NCI-H1436 (cell line): ENCODE measurements at places on chromosomes 3 and 15.

- no peak for DNase-seq
Observed at GRCh38 chr3:29286478-29287240, 5.8 kb downstream of the RBMS3 start.

- no peak for DNase-seq
Observed at GRCh38 chr3:186990277-186990676, 60.0 kb downstream of the ST6GAL1 start.

DNA sequence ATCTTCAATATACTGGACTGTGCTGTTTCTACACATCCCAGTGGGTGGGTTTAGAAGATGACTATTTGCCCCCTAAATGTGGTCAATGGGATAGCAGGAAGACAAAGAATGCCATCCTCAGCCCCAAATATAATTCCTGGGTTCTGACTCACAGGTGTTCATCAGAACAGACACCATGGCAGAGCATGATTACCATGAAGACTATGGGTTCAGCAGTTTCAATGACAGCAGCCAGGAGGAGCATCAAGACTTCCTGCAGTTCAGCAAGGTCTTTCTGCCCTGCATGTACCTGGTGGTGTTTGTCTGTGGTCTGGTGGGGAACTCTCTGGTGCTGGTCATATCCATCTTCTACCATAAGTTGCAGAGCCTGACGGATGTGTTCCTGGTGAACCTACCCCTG lies 3.0 kb downstream of the CXCR6 start:
- no peak for DNase-seq

GRCh38 chr3:72797773-72798543 lies 50.3 kb downstream of the SHQ1 start:
- peak; percentile 41 for DNase-seq

- DNase-seq = no peak
Observed at GRCh38 chr15:93231994-93232393, 143.0 kb upstream of the RGMA start.

GRCh38 chr3:100268156-100268555 lies 7.4 kb downstream of the TBC1D23 start:
- no peak for DNase-seq

- no peak for DNase-seq
Observed at GRCh38 chr3:13681931-13682330, 133.0 kb downstream of the FBLN2 start.

DNA sequence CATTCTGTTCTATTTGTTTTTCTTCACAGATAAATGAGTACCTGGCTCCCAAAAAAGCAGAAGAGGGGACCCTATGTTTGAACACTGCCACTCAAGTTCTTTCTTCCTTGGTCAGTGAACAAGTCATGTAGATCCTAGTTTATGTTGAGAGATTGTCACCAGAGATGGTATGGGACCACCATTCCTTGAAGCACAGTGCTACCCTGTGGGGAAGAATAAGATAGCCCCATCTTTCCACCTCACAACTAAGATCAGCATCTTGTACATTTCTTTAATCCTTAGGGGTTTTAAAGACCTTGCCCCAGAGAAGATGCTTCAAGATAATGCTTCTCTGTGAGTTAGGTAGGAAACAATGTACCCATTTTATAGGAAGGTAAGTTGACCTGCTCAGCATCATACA lies 233.5 kb upstream of the WNT5A start:
- no peak for DNase-seq

DNA sequence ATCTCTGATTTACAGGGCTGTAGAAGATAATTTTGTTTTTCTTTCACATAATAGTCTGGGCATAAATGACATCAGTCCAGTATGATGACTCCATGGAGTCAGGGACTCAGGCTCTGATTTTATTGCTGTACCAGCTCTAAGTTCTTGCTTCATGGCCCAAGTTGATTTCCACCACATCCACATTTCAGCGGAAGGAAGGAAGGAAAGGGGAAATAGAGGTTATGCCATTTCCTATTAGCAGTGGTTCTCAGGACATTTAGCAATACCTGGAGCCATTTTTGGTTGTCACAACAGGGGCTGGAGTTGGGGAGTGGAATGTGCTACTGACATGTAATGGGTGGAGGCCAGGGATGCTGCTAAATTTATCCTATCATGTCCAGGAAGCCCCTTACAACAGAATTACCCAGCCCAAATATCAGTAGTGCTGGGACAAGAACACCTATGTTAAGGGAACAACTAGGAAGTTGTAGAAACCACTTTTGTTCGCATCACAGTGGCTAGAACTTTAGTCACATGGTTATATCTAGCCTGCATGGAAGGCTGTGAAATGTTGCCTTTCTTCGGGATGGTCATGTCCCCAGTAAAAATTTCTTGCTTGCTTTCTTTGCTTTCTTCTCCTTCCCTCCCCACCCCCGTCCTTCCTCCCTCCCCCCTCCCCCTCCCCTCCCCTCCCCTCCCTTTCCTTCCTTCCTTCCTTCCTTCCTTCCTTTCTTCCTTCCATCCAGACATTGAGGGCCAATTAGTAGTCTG lies 42.1 kb downstream of the OXSR1 start:
- DNase-seq = no peak

GRCh38 chr3:13114811-13115575 lies 41.8 kb upstream of the IQSEC1 start:
- DNase-seq = no peak

DNA sequence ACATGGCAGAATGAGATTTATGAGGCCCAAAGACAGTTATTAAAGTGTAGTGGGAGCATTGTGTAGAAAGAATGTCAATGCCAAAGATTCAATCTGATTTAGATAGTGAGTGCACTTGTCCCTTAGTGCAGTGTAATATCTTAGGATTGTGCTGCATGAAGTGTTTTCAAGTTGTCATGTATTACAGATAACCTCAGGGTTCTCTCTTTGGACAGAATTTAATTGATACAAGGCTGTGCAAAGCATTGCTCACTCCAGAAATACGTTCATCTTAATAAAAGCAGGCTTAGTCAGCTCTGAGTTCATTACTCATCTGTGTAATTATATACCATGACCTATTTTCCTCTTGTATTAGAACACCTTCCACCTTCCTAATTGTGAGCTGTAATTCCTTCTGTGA lies 16.0 kb upstream of the GPR171 start:
- DNase-seq = peak; percentile 36

- DNase-seq = no peak
Observed at GRCh38 chr15:68674975-68675374, 96.2 kb downstream of the CORO2B start.

- DNase-seq = no peak
Observed at GRCh38 chr3:119700269-119700919, 2.4 kb upstream of the CFAP91 start.

DNA sequence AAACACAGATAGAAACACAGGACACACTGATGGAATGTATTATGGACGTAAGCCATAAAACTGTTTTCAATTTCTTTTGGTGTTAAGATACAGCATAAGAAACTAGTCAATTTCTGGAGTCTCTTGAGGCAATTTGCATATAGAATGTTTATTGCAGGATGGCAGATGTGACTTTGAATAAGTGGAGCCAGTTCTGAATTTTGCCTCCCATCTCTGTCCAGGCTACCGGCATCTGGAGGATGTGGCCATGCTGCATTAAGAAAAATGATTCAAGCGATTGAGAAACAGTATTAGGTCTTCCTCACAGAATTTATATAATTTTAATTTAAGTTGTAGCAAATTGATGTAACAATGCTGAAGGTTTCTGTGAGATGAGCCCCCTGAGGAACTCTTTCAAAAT lies 81.5 kb downstream of the CHST2 start:
- no peak for DNase-seq

DNA sequence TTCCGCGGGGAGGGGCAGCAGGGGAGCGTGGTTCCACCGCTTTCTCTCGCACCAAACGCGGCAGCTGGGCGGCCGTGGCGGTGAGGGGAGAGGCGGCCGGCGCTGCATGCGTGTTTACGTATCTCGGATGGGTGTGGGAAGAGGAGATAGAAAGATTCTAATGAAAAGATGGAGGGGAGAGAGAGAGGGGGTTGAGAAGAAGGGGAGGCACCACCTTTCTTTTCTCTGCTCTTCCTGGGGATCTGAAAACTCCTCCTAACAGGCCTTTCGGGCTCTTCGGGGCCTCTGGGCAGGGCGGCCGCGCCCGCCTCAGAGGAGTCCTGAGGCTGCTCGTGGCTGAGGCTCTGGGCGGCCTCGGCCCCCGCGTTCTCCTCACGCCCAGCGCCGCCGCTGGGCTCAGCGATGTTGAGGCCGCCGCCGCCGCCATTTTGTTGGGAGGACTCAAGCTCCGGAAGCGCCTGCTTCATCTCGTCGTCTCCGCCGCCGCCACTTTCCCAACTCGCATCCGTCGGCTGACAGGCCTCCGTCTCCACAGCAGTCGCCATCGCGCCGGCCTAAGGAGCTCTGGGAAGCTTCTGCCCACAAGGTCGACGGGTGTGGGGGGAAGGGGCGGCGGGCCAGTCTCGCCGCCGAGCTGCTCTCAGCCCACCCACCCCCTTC lies 473 bp downstream of the TASOR start:
- peak; percentile 9 for DNase-seq

DNA sequence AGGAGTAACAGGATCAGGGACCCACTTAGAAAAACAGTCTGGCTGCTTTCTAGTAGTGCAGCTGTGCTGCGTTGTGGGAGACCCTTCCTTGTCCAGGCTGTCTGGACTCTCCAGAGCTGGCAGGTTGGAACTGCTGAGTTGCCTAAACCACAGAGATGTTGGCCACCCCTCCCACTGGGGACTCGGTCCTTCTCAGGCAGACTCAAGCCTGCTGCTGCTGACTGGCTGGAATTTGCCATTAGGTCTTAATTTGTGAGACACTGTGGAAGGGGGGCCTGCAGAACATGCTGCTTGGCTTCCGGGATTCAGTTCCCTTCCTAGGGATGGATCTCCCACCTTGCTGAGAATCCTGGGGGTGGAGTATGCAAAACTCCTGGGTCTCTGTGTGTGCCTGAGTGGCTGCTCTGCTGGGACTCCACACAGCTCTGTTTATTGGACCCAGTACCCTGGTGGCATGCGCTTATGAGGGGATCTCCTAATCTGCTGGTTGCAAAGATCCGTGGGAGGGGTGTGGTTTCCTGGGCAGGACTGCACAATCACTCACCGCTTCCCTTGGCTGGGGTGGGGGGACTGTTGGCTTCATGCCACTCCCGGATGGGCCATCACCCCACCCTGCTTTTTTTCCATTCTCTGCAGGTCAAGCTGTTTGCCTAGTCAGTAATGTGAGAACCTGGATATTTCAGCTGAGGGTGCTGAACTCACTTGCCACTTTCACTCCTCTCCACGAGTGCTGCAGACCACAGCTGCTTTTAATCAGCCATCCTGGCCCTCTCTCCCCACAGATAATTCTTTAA lies 150.5 kb downstream of the CFAP20DC start:
- DNase-seq = no peak

DNA sequence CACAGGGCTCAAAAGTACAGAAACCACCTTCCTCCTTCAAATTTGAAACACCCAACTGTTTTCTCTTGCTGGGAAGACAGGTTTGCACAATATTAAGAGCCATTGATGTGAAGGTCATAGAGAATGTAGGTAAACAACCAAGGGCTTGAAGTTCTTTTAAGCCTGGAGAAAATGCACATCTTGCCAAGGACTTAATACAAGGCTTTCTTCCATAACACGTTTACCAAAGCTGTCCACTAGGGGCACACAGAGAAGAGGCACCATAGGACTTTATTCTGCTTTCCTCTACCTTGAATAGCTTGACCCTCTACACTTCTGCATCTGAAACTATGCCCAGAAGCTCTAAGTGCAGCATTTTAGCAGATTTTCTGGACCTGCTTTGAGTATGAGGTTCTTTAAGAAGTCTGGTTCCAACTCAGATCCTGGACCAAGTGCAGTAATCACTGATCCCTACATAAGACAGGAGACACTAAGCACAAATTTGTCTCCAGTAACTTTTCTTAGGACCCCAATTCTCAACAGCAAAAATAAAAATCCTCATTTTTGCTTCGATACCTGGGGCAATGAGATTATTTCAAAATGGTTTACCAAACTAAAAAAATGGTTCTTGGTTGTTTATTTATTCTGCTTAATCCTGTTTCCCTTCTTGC lies 138.0 kb downstream of the FBN1 start:
- peak; percentile 28 for DNase-seq

GRCh38 chr3:156760333-156760732 lies 65.8 kb upstream of the LEKR1 start:
- no peak for DNase-seq

DNA sequence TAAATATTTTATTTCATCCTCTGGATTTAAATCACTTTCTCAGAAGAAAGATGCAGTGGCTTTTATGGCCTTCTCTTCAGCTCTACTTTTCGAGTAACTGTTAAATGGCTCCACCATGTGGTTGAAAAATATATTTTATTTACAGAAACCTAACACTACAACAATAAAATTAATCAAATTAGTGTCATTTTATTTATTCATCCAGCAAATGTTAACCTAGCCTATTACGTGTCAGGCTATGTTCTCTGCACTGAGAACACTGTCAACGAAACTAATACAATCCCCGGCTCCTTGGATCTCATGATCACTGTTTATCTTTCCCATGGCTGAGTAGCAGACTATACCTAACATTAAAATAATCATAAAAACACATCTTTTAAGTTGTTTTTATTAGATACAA lies 148.0 kb upstream of the OSTN start:
- peak; percentile 10 for DNase-seq

DNA sequence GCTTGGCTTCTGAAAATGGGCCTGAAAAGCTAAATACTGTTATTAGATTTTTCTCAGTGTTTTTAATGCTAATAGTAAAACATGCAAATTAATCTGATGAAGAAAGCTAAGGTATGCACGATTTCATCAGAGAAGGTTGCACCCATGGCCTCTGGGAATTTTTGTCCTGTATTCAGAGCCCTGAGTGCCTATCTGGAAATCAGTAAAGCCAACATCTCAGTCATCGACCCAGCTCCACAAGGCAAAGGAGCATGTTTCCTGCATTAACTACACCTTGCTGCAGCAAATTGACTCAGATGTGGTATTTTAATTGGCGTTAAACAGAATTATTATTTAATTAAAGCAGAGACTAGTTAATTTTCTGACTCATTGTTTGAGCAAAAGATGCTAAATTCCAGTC lies 49.0 kb upstream of the TP63 start:
- no peak for DNase-seq

- no peak for DNase-seq
Observed at GRCh38 chr3:176032043-176032442, 1165.2 kb downstream of the TBL1XR1 start.

DNA sequence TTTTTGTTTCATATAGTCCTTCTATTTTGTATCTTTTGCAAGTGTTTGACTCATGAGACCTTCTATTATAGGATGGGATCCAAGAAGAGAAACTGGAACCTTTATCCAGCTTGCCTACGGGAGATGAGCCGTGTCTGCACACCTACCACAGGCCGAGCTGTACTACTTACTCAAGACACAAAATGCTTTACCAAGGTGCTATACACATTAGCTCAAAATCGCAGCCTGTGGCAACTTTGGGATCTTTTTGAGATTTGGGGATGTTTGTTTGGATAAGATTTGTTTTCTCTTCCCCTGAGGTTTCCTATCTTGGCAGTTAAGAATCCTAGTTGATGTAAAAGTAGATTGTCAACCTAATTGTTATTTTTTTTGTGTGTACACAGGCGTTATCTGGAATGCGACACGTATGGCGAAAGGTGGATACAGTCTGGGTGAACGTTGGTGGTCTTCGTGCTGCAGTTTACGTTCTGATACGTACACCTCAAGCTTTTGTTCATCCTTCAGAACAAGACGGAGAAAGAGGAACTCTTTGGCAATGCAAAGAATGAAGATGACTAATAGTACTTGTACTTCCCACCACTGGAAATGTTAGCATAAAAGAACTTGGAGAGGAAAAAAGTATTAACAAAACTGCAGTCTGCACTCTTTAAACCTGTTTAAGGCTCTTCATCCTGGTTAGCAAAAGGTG lies 13.1 kb upstream of the SETD5 start:
- no peak for DNase-seq

- no peak for DNase-seq
Observed at GRCh38 chr3:11323813-11324212, 51.6 kb downstream of the ATG7 start.

GRCh38 chr15:31347067-31347975 lies 20.7 kb downstream of the KLF13 start:
- no peak for DNase-seq
